ENCODE measurements at places on chromosomes 13 and 19.

GRCh38 chr13:69857183-69857821 is 250.3 kb upstream of the ATXN8OS start:
- peak; percentile 31 for DNase-seq

GRCh38 chr19:35776102-35776788 is 881 bp downstream of the ARHGAP33 start:
- DNase-seq: no peak

DNA sequence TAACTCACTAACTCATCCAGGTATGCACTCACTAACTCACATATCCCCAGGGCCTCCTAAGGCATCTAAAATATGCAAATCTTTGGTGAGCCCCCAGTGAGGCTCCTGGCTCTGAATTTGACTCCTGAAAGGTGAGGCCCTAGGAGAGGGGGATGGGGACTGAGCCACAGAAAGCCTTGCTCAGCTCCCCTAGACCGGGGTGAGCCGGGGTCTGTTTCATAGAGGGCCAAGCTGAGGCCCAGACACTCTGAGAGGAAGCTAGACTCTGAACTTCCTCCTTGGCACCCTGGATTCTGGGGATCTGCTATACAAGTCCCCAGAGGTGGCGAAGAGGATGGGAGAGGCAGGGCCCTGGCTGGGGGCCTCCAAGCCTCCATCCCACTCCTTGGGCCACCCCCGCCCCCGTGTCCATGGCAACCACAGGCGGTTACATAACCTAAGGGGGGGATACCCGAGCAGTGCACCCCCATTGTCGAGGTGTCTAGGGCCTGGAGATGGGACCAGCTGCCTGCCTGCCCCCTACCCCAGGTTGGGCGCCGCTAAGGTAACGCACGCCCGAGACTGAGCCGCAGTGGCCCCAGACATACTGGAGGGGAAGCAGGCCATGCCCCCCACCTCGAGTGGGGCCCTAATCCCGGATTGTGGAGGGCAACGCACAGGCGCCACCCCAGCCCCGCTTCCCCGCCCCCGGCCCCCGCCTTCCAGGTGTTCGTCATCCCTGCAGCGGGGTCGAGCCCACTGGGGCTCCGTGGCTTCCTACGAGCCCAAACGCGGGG is 646 bp downstream of the ABHD8 start:
- no peak for DNase-seq

DNA sequence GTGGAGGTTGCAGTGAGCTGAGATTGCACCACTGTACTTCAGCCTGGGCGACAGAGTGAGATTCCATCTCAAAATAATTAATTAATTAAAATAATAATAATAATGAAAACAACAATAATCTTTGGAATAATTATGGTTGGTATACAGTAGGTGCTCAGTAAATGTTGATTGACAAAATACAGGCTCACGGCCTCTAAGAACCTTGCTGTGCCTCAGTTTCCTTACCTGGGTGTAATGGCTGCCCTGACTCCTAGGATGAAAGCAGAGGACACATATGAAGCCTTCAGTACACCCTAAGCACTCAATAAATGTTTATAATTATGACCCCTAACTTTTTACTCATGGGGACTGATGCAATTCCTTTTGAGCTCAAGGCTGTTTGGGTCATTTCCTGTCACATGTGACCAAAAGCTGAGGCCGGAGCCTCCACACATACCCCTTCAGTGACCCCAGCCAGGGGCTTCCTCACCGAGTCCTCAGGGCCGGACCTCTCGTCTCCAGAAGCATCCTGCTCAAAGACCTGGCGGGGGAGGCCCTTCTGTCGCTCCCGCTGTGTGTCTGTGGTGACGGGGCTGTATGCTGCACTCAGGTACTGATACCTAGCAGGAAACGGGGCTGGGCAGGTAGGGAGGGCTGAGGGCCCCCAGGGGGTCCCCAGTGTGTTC is 10.5 kb downstream of the DOCK6 start:
- DNase-seq: no peak

DNA sequence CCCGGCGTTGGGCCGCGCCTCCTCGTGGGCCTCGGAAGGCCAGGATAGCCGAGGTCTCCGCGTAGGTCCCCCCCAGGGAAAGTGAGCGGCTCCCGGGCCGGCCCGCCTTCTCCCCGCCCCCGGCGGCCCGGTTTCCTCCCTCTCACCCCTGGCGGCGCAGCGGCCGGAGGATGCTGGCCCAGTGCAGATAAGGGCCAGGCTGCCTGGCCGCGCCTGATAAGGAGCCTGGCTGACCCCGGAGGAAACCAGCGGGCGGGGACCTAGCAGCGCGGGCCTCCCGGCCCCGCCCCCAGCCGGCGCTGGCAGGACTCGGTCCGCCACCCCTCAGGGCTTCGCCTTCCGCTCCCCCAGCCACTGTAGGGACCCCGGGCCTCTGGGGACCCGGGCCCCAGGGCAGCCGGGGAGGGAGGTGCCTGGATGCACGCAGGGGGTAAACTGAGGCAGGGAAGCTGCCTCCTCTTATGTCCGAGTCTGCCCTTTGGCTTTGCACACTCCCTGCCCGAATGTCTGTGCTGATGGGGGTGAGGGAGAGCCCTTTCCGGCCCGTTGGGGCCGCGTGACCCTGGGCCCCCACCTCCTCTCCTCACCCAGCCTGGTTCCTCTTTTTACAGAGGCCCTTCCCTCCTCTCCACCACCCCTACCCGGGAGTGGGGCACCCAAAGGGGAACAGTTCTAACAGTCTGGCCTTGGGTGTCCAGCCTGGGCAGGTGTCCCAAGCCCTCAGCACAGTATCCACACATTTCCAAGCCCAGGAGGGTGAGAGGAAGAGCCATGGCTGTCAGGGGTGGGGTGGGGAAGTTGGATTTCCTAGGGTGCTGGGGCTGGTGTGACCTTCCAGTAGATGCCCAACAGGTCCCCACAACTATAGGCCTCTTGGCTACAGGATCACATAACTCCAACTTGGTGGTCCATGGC is at the start of gene LYL1:
Gene LYL1, minus strand, starts transcription at position 193 of the 915 bp plus-strand sequence. CDS start 1,687 bp downstream, outside the sequence.
- peak; percentile 98 for DNase-seq

DNA sequence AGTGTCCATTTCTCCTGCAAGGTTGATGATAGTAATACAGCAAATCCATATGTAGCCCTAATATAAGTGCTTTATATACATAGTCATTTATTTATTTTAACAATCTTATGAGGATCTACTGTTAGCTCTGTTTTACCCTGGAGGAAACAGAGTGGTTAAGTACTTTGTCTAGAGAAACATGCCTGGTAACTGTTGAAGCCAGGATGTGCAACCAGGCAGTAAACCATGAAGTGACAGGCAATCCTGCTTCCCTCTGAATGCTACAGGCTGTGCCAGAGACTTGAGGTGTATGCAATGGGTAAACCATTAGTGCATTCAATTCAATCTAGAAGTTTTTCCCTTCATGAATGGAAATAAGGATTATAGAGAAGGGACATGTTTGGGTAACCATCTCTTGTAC is 911.0 kb downstream of the PCDH17 start:
- DNase-seq: no peak

GRCh38 chr13:112443191-112443994 is 67.2 kb downstream of the SPACA7 start:
- no peak for DNase-seq

- DNase-seq: no peak
These were observed 152.1 kb downstream of the KCTD15 start for GRCh38 chr19:33948651-33949335.

- no peak for DNase-seq
These were observed 553.4 kb upstream of the KLF12 start for GRCh38 chr13:74687442-74688182.

DNA sequence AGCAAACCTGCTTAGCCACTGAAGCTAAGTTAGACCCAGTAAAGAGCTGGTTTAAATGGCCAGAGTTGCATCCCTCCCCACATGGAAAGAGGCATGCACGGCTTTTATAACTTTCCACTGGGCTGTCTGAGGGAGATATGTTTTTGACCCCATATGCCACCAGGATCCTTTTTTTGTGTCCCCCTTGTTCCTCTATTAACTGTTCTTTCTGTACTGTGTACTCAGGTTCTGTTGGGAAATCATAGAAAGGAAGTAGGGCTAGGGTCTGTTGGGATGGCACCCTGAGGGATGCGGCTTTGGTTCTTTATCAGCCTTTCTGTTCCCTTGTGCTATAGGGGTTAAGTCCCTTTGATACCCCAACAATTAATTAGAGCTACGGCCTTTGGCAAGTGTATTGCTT is 12.2 kb upstream of the TM9SF2 start:
- no peak for DNase-seq

GRCh38 chr13:103730407-103730806 is 664.2 kb upstream of the SLC10A2 start:
- no peak for DNase-seq

DNA sequence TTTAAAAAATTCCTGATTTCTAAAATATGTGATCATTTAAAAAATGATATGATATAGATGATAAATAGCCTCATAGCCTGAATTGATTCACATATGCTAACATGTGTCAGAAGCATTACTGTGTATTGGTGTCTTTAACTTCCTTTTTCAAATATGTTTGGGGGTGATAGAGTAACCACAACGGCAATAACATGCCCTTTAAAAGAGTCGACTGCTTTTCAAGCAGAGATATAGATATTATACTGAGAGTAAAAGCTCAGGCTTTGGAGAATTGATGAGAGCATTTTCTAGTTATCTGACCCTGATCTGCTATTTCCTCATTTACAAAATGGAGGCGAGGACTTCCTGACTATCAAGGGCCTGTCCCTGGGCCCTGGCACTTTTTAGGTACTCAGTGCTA is 260.5 kb downstream of the DCT start:
- no peak for DNase-seq

GRCh38 chr19:50628146-50628545 is 11.5 kb downstream of the SYT3 start:
- DNase-seq: no peak

- no peak for DNase-seq
These were observed 12.1 kb upstream of the LGALS14 start for GRCh38 chr19:39692166-39692565.

DNA sequence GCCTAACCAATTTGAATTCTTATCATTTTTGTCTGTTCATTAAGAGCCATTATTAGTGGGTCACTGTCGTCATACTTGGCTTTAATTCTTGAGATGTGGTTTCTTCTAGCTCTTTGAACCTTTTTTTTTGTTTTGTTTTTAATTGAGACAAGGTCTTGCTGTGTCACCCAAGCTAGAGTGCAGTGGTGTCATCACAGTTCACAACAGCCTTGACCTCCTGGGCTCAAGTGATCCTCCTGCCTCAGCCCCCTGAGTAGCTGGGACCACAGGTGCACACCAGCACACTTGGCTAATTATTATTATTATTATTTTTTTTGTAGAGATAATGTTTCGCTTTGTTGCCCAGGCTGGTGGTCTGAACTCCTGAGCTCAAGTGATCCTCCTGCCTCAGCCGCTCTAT is 25.8 kb upstream of the LDLR start:
- DNase-seq: no peak

DNA sequence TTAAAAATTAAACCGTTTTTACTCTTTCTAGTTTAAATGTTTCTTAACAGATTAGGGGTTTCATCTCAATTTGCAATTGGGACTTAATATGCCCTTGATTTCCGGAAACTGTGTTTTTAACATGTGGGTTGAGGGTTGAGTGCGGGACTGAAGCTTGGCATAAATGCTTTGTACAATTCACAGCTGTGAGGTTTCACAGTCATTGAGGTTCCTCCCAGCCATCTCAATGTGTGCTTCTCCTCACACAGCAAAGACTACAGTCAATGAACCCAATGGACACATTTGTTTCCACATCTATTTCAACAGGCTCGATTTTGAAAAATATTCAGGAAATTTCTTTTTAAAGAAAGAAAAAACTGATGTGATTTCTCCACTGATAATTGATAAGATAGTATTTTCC is 328.6 kb downstream of the TBC1D4 start:
- DNase-seq: no peak

DNA sequence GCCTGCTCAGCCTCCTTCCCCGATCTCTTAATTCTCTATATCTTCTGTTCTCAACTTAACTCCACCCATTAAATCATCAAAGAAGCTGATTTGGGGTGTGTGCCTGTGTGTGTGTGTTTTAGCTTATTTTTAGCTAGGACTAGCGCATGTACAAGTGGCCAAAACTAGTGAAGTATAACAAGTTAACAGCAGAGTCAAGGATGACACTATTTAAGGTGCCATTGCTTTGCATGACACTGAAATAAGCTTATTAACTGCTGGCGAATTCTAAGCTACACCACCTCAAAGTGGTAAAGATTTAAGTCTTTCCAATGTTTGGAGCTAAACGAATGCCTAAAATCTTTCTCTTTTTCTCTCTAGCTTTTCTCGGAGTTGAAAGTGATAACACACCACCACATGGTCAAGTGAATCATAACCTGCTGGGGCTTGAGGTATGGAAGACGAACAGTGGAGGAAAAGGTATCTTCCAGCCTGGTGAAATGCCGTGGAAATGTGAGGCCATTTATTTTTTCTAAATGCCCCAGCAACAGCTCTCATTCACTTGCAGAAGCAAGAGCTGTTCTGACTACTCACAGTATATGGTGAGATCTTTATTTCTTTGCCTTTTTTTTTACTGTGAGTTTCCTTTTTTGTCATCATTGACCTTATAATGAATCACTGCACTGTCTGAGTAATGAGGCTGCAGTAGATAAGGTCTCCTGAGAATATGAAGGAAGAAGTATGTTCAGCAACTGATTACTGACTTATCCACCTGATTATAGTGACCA is 570.3 kb downstream of the PCDH9 start:
- no peak for DNase-seq

GRCh38 chr13:73849292-73849691 is 284.9 kb downstream of the KLF12 start:
- DNase-seq: no peak

- DNase-seq: no peak
These were observed 413.1 kb upstream of the ARGLU1 start for GRCh38 chr13:106981051-106981450.

GRCh38 chr19:3420909-3421619 is 54.7 kb downstream of the NFIC start:
- no peak for DNase-seq

DNA sequence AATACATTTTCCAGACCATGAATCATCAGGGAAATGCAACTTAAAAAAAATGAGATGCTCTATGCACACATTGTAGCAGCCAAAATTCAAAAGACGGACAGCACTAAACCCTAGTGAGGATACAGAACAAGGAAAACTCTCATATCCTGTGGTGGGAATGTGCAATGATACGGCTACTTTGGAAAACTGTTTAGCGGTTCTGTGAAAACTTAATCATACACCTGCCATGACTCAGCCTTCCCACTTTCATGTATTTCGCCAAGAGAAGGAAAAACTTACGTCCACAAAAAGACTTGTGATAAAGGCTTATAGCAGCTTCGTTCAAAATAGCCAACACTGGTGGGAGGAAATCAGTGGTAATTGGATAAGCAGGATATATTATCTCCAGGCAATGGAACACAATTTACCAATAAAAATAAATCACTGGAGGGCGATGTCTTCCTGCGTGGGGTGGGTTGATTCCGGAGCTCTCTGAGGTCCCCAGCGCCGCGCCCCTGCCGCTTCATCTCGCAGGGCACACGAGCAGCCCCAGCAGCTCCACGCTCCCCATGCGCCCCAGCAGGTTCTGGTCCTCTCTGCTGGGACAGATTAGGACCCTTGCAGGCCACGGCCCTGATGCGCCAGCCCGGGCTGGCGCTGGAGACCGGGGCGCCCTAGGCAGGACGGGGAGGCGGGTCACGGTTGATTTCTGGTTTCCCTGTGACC is 97.2 kb upstream of the ARHGEF7 start:
- DNase-seq: no peak
